ENCODE measurements at places on chromosomes 7 and 10.
A peak's percentile ranks its signal among the peaks of the same experiment; 100 is the strongest.

- no peak for DNase-seq
Measured at GRCh38 chr7:33050535-33051318, 11.8 kb downstream of the NT5C3A start.

GRCh38 chr7:129258649-129259389 is 34.0 kb downstream of the AHCYL2 start:
- no peak for DNase-seq

- DNase-seq = no peak
Measured at GRCh38 chr10:3006607-3007006, 60.7 kb upstream of the PFKP start.

DNA sequence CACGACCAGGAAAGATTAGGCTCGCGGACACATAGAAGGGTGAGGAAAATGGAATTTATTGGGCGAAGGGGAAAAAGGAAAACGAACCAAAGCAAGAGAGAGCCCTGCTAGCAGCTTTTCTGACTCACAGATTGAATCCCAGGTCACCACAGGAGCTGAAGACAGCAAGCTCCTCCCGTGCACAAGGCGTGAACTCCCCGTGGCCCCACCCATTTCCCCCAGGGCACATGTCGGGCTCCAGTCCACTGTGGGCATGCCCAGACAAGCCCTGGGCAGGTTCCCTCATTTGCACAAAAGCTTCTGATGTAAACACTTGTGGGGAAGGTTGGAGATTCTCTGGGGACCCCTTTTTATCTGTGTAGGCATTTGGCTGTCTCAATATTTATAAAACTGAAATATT is 582.4 kb downstream of the SUGCT start:
- no peak for DNase-seq

DNA sequence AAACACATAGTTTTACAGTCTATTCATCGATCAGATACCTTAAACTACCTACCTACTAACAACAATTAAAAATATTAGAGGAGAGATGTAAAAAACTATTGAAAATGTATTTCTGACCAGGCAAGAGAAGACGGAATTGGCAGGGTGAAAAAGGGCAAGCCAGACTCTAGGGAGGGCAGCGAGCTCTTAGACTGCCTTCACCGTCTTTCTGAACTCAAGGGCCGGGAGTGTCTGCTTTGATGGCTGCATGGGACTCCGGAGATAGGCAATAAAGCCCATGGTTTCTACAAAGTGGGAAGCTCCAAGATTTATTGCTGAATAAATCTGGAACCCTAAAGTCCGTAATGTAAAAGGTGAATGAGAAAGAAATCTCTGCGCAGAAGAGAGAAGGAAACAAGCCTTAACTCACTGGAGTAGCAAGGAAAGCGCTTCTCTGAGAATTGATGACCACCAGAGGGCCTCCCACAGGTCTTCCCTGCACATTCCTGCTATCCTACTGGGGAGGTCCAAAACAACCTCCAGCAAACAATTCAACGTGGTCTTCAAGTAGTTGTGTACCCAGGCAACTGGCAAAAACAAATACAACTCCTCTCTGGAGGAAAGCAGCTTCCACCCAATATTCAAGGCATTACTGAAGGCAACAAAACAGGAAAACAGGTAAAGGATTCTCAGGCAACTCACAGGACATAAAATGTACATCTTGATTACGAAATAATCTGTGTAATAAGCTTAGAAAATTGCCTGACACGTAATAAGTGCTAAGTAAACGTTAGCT is 181.3 kb downstream of the SDK1 start:
- no peak for DNase-seq

GRCh38 chr10:75083972-75084833 is 27.3 kb upstream of the SAMD8 start:
- no peak for DNase-seq

GRCh38 chr10:125823663-125824251 is 411 bp downstream of the BCCIP start:
- no peak for DNase-seq

DNA sequence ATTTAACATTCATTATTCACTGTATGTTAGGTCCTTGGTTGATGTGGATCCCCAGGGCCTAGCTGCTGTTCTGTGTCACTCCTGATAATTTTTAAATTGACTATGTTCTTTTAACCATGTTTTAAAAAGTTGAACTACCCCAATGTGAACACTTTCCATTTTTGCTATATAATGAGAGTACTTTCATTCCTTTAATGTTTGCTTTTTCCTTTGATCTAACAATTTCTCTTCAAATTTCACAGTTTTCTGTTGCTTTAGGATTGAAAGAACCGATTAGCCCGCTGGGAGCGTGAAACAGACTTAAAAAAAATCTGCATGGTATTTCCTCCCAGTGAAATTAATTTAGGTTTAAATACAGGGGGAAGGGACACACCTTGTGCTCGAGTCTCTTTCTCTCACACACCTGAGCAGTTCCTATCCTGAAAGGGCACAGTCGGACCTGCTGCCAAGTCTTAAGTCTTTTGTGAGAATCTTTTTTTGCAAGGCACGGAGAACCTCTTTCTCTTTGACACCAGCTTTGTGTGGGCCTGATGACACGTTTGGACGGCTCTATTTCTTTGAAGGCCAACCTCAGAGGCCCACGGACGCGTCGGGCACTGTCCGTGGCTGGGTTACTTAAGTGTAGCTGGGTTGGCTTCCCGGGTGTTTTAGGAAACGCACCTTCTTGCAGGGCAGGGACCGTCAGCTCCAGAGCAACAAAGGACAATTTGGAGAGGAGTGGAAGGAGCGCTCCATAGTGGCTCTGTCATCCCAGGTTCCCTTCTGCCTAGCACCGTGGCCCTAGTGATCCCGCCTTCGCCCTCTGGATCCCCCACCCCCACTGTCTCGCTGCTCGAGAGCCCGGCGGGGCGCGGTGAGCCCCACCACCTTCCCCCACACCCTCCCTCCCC is 1.0 kb upstream of the CHN2 start:
- DNase-seq = no peak

DNA sequence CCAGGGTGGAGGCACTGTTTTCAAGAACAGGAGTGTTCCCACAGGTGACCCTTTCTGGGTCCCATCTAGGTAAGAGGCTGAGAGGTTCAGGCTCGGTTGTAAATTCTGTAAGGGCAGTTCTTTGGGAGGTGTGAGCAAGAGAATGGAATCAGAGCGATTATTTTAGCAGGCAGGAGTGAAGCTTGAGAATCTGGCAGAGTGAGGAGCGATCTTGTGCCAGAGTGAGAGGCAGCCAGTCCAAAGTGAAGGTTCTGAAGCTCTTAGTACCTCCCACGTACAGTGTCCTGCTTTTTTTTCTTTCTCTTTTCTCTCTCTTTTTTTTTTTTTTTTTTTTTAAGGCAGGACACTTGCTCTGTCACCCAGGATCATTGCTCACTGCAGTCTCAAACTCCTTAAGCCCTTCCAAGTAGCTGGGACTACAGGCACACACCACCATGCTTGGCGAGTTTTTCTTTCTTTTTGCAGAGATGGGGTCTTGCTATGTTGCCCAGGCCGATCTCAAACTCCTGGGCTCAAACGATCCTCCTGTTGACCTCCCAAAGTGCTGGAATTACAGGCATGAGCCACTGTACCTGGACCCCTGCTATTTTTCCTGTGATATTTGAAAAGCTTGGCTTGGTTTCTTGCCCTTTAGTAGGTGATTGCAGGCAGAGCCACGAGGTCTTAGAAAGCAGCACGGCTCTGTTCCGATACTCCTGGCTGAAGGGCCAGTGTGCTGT is 10.9 kb downstream of the POR start:
- DNase-seq = no peak

DNA sequence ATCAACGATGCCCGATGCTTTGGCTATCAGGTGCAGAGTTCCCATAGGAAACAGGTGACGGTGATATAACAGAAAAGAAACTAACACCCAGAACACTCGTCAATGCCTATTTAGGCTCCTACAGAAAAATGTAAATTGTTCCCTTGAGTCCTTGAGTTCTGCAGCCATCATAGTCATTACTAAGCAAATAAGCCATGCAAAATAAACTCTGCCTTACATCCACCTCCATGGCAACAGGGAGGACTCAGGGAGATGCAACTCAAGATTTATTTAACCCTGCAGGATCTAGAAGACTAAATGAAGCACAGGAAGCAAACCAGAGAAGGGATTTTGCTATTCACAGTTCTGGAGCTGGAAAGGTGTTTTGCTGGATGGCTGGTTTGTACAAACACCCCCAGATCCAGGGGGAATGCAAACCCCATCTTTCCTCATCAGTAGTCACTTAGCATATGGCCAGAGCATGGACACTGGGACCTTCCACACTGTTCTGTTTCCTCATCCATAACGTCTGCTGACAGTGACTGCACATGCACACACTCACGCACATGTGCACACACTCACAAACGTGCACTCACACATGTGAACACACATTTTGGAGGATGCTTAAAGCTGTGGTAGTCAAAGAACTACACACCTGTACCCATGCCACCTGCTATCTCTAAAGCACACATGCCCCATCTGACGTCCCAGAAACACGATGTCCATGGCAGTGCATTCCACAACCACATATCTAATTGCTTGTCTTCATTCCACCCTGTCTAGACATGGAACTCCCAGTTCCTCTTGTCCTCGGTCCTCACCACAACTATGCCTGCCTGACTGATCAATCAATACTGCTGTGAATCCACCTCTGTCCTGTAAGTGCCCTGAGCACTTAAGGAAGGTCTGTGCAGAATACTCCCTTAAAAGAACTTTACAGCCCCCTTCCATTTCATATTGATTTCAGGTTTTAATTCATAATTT is 178.2 kb downstream of the COBL start:
- DNase-seq = no peak

- no peak for DNase-seq
Measured at GRCh38 chr7:127847641-127848040, 183.6 kb downstream of the LRRC4 start.

- no peak for DNase-seq
Measured at GRCh38 chr7:44063894-44064651, 1.3 kb downstream of the PGAM2 start.

DNA sequence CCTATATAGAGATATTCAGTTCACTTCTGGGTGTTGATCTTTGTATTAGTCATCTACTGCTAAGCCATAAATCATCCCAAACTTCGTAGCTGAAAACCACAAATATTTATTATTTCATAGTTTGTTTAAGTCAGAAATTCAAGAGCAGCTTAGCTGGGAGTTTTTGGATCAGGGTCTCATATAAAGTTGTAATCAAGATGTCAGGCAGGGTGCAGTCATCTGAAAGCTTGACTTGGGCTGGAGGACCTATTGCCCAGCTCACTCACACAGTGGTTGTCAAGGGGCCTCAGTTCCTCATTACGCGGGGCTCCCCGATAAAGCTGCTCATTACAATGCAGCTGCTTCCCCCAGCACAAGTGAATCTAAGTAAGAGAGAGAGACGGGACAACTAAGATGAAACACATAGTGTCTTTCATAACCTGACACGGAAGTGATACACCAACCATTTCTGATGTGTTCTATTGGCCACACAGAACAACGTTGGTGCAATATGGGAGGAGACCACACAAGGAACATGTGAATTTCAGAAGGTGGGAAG is 15.7 kb downstream of the PPP1R3C start:
- DNase-seq = no peak

DNA sequence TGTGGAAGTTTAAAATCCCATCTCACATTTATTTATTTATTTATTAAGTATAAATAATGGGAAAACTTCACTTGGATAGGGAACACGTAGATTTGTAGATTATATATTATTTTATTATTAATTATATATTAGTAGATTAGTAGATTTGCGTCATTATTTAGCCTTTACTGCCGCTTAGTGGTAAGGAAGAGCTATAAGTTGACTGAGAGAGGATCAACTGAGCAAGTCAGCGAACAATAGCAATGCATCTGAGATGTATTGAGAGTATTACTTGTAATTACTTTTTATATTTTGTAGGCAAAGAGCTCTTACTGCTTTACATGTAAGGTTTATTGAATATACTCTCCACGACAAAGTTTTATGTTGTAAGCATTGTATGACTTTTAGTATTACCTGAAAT is 244.5 kb upstream of the ANKRD30A start:
- no peak for DNase-seq

- DNase-seq = no peak
Measured at GRCh38 chr10:61830072-61830845, 71.2 kb upstream of the ARID5B start.

- no peak for DNase-seq
Measured at GRCh38 chr7:53013925-53014324, 21.5 kb upstream of the POM121L12 start.

DNA sequence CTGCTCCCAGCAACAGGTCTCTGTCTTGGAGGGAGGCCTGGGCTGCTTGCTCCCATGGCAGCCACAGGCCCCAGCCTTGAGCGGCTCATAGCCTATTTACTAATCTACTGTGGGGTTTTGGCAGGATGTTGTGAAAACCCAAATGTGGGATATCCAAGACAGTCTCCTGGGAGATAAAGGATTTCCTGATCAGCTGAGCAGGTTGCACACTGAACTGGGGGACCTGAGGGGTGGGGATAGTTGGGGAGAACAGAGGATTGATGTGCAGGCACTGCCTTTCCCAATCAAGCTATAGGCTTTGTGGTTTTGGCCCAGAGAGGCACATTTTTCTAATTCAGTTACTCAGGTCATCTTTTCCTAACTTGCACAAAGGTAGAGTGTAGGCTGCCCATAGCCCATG is 92.6 kb downstream of the SH2D4B start:
- no peak for DNase-seq

DNA sequence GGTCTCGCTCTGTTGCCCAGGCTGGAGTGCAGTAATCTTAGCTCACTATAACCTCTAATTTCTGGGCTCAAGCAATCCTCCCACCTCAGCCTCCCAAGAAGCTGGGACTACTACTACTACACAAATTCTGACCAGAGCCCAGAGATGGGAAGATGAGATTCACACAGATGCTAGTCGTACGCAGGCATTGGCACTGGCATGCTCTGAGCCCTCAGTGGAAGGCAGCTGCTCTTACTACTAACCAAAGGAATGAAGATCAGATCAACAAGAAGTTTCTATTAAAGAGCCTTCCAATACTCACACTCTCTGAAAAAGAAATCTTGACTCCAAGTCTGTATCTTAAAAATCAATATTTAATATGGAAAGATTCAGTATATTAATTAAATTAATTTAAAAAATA is 10.7 kb downstream of the GDF2 start:
- no peak for DNase-seq

GRCh38 chr7:111266613-111267012 is 175.7 kb downstream of the LRRN3 start:
- DNase-seq = no peak

DNA sequence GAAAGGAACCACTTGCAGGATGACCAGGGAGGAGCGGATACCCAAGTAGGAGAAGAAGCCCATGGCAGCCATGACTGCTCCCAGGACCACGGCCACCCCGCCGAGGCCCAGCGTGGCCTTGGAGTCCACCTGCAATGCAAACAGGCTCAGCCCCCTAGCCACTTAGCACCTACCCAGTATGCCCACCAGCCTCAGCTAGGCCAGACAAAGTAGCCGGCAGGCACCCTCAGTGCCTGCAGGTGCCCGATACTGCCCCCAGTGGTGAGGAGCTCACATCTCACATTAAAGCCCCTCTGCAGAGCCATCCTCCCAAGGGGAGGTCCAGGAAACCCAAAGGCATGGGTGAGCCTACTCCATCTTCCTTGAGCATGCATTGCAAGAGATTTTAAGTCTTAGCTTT is 6.6 kb downstream of the NPC1L1 start:
- peak; percentile 5 for DNase-seq

Data from activated CD4-positive, CD25-positive, alpha-beta regulatory T cell (primary cell).